ENCODE measurements at places on chromosomes 6 and 20. TPM values are rescaled to one million over a fixed set of nuclear protein-coding genes. Genes with fewer than 3 reads are reported as not detected.

Gene MLIP
- total RNA-seq = 1.3 TPM

DNA sequence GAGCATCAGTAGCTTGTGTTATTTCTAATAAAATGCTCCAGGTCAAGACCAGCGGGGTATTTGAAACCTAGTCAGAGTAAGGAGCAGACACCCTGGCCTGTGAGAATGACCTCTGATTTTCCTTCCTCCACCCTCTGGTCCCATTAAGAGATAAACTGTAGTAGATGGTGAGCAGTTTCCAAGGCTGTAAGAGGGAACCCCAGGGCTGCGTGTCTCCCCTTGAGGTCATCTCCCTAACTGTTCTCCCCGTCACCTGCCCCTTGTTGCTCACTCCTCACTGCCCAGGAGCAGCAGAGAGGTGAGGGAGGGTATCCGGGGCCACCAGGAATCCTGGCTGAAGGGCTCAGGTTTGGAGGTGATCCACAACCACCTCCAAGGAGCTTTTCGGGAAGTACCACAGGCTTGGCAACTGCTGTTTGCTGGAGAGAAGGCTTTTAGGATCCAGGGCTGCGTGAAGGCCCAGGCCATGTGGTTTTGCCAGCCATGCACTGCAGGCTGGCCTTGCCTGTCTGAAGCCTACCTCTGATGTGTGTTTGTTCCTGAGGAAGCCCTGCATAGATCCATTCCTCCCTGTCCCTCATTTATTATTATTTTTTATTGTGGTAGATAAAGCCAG is 62.5 kb downstream of the RREB1 start:
- no peaks in the 10 kb centered on the region for H3K36me3 ChIP-seq
- no peaks in the 10 kb centered on the region for H3K27me3 ChIP-seq
- no peak for DNase-seq
- no peak overlapping the region for H3K4me3 ChIP-seq

GRCh38 chr6:18340781-18341551 is 46.2 kb upstream of the RNF144B start:
- no peak overlapping the region for H3K27ac ChIP-seq
- no peak overlapping the region for H3K4me3 ChIP-seq
- DNase-seq = no peak
- H3K36me3 ChIP-seq = no peaks in the 10 kb centered on the region
- H3K27me3 ChIP-seq = no peaks in the 10 kb centered on the region

Gene UFL1
- 20.7 TPM for total RNA-seq
